ENCODE measurements at places on chromosomes 6 and 20. TPM values are rescaled to one million over a fixed set of nuclear protein-coding genes. Genes with fewer than 3 reads are reported as not detected.

DNA sequence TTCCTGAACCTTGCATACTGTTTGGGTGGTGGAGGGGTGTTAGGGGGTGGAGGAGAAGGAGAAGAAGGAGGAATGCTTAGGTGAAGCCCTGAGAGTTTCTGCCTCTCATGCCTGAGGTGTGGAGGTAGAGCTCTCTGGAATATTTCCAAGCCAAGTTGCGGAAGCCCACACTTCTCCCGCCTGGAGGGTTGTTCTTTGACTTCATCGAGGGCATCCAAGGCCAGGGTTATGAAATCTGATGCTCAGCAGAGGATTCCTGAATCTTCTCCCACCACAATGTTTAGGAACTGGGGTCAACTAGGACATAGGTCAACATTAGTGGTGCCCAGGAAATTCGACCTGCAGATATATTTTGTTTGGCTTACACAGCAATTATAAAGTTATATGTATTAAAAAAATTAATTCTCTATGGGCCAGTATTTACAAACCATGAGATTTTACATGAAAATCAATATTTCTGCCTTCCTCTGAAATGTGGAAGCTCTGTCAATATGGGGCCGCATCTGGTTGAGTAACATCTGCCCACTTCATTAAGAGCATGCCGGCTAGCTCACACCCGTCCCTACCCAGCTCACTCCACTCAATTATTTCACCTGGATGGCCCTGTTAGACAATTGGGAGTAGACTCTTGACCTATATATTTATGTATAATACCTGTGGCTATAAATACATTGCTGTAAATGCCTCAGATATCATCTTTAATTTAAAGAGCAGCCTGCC lies 257.1 kb upstream of the ZFP64 start:
- no peak for DNase-seq

DNA sequence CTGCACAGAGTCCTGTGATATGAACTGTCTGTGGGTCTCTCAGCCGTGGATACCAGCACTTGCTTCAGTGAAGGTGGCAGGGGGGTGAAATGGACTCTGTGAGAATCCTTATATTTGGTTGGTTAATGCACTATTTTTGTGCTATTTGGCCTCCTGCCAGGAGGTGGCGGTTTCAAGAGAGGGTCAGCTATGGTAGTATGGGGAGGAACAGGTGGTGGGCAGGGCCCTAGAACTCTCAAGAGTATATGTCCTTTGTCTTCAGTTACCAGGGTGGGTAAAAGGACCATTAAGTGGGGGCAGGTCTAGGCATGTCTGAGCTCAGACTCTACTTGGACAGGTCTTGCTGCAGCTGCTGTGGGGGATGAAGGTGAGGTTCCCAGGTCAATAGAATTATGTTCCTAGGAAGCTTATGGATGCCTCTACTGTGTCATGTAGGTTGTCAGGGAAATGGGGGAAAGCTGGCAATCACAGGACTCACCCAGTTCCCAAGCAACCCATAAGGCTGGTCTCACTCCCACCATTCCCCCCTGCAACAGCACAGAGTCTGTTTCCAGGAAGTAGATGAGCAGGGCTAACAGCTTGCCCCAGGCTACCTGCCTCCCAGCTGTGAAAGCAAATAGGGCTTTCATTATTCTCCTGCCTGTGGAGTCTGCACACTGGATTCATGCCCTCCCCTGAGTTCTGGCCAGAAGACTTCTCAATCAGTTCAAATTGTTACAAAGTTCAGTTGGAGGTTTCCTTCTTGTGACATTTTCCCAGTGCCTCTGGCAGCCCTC lies 56.8 kb upstream of the PHIP start:
- no peak for DNase-seq

GRCh38 chr20:5864428-5864827 lies 85.9 kb downstream of the TRMT6 start:
- DNase-seq: no peak

- DNase-seq: peak; percentile 93
Measured at GRCh38 chr20:24027229-24027628, 38.6 kb upstream of the GGTLC1 start.

GRCh38 chr20:59005523-59006166 lies 1.4 kb downstream of the CTSZ start:
- DNase-seq: no peak

The CEP57L1 gene
- total RNA-seq: 23.9 TPM

- no peak for DNase-seq
Measured at GRCh38 chr20:13403453-13403852, 182.4 kb downstream of the ISM1 start.

The CLVS2 gene
- total RNA-seq: not detected

- DNase-seq: no peak
Measured at GRCh38 chr6:45949256-45949655, 66.4 kb downstream of the CLIC5 start.
